ENCODE measurements at places on chromosomes 4 and X.

DNA sequence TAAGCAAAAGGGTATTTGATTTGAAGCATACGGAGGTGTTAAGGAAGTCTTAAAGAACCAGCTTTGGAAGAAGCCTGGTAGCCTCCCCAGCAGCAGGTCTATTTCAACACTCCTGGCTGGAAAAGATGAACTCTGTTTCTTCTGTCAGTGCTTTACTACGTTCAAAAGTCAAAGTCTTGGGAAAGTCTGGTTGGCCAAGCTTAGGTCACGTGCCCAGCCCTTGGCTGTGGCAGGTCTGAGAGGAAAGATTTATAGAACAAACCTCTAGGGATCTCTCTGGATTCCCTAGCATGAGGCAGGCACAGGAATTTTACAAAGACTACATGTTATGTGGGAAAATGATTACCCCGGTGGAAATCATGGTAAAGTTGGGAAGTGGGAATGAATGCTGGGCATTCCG, 8.6 kb upstream of the ARHGAP10 start:
- no peak for DNase-seq

- DNase-seq: no peak
Measured at GRCh38 chrX:53374222-53374820, 48.1 kb downstream of the SMC1A start.

GRCh38 chrX:37800717-37801116, 20.9 kb downstream of the CYBB start:
- no peak for DNase-seq

DNA sequence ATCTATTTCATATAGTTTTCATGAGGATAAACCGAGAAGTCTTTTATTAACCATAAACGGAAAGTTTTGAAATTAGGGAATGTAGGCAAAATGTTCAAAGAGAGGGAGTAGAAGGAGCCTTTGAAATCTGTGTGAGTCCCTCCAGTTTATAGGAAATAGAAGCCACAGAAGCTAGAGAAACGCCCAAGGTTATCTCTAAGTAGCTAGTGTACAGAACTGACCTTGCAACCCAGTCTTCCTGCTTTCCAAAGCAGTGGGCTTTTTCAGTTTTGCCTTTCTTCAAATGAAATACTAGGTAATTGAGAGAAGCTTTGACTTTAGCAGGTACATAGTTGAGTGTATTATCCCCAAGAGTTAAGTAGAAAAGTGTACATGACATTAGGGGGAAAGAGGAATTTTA, 39.4 kb downstream of the STIM2 start:
- no peak for DNase-seq

DNA sequence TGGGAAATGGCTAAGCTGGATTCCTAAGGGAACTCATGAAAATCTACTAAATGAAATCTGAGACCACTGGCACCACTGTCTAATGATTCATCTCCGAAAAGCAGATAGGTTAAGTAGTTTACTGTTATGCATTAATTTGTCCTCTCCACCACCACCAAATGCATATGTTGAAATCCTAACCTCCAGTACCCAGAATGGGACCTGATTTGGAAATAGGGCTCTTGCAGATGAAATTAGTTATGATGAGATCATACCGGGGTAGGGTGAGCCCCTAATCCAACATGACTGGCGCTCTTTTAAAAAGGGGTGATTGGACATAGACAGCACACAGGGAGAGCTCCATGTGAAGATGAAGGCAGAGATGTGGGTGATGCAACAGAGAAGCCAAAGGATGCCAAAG, 124.9 kb upstream of the GUCY1A1 start:
- no peak for DNase-seq

DNA sequence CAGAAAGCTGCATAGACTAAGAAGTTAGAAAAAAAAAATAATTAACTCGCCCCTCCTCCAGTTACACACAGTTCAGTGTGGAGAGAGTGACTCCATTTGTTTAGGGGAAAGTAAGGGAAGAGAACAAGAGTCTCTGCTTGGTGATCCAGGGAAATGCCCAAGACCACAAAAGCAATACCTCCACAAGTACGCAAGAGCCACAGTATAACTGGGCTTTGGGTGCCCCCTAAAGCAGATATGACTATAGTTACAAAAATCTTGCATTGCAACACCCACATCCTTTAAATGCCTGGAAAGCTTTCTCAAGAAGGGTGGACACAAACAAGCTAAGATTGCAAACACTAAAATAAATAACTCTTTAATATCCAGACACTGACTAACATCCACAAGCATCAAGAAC, 164.2 kb upstream of the NRK start:
- DNase-seq: no peak

- peak; percentile 17 for DNase-seq
Measured at GRCh38 chrX:130028196-130028595, 45.8 kb downstream of the BCORL1 start.

DNA sequence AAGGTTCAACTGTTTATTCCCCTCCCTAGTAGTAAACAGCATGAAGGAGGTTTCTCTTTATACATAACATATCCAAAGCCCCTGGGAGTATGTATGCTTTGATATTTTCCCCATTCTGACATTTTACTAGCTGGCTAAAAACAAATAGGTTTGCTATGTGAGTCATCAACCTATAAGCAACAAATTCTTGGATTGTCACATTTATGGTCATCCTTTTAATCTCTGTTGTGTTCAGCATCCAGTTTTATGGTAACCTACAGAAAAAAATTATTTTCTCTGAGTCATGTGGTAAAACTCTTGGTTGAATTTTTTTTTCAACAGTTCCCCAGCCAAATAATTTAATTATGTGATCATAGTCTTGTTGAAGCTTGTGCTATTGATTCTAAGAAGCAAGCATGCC, 734.1 kb downstream of the ADGRL3 start:
- no peak for DNase-seq

GRCh38 chrX:39893417-39894338, 204.1 kb downstream of the BCOR start:
- DNase-seq: no peak

- DNase-seq: peak; percentile 38
Measured at GRCh38 chrX:103831342-103831802, 685 bp downstream of the RAB9B start.

- DNase-seq: peak; percentile 67
Measured at GRCh38 chr4:2220016-2220630, 21.8 kb downstream of the HAUS3 start.

GRCh38 chr4:16442296-16442695, 216.0 kb upstream of the TAPT1 start:
- DNase-seq: no peak

DNA sequence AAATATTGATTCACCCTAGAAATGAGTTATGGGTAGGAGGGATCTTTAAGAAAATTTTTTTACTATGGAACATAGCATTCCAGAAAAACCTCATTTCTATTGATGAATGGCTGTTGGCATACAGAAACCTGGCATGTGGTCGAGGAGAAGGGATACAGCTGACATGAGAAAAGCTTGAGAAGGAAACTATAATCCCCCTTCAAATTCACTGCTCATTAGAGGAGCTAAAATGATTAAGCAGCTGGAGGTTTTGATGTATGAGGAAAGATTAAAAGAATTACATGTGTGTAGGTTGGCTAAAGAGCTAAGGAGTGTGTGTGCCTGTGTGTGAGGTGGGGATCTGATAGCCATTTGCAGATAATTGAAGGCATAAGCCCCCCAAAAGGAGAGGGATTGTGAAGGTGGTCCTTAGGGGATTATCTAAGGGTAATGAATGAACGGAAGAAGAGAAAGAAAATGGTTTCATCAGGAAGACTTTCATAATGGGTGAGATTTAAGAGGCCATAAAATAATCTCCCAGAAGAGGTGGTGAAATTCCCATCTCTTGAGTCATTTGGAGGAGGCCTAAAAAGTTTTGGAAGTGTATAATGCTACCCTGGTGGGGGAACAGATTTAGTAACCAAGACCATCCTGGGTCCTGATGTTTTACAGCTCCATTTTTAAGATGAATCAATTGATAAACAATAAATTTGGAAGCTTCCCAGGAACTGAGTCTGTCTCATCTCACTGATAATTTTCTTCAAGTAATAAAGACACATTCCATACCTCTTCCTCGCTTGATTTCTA, 272.0 kb upstream of the HAND2 start:
- no peak for DNase-seq

- no peak for DNase-seq
Measured at GRCh38 chrX:155115174-155115819, 44.0 kb downstream of the BRCC3 start.

DNA sequence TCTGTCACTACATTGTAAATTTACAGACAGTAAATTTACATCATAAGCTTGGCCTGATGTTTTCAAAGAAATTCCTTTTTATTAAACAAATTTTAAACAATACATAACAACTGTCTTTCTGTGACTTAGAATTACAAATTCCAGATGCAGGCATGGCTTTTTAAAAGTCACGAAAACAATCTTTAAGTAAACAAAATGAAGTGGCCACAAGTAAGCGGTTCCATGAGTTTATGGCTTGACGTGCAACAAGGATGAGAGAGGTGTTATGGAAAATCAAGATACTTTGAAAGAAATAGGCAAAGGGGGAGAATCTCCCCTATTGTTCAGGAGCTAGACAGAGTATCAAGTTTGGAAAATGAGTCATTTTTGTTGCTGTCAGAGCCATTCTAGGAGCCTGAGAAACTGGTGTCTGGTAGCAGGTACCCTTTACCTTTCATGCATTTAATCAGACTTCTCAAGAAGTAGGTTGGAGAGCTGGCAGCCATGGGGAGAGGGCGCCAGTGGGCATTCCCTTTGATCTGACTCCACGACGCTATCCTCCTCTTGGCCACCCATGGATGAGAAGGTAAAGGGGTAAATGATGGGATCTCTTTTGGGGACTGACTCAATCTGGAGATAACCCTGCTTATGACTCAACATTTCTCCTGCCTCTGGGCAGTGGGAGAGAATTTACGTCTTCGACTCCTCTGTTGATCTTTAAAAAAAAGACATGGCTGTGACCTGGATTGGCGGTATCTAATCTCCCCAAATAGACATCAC, 217.2 kb downstream of the SPRY1 start:
- DNase-seq: no peak

GRCh38 chrX:127085939-127086338, 266.4 kb downstream of the PRR32 start:
- no peak for DNase-seq

- DNase-seq: no peak
Measured at GRCh38 chr4:38909015-38909414, 41.4 kb downstream of the FAM114A1 start.

GRCh38 chr4:38664706-38665401, 855 bp downstream of the KLF3 start:
- no peak for DNase-seq

- DNase-seq: no peak
Measured at GRCh38 chrX:150935467-150935866, 37.0 kb upstream of the CD99L2 start.

GRCh38 chrX:149511081-149511480, 6.0 kb upstream of the IDS start:
- no peak for DNase-seq

GRCh38 chrX:120761810-120762209, 113.9 kb downstream of the CT47B1 start:
- DNase-seq: no peak

- no peak for DNase-seq
Measured at GRCh38 chrX:40663078-40663740, 15.8 kb upstream of the CXorf38 start.

DNA sequence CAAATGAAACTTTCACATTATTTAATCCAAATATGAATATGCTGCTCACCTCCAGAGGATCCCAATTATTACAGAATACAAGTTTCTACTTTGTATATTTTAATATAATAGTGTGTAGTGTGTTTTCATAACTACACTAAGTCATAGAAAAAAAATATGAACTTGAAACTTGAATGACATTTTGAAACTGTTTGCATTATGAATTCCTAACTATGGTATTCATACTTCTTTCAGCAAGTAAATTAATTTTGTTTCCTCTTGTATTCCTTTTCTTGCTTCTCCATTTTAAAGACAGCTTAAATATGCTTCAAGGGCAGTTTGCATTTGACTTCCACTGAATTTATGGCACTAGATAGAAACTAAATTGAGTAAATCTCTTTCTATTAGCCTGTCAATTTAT, 177.1 kb downstream of the BMPR1B start:
- no peak for DNase-seq

- no peak for DNase-seq
Measured at GRCh38 chrX:69068301-69069085, 96.8 kb downstream of the PJA1 start.

GRCh38 chr4:56657128-56657527, 24.0 kb downstream of the HOPX start:
- no peak for DNase-seq

DNA sequence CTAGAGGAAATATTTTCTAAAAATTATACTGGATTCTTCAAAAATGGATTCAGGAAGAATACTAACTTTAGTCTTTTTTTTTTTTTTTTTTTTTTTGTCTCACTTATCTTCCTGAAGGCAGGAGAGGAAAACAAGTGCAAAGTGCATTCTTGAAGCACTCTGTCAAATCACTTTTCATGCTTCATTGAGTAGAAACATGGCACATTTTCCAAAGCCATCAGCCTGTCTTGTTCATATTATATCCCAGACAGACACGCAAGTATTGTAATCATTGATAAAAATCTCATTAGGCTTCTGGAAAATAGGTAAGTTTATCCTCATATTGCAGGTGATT, 1.2 kb downstream of the BBS12 start:
- no peak for DNase-seq

DNA sequence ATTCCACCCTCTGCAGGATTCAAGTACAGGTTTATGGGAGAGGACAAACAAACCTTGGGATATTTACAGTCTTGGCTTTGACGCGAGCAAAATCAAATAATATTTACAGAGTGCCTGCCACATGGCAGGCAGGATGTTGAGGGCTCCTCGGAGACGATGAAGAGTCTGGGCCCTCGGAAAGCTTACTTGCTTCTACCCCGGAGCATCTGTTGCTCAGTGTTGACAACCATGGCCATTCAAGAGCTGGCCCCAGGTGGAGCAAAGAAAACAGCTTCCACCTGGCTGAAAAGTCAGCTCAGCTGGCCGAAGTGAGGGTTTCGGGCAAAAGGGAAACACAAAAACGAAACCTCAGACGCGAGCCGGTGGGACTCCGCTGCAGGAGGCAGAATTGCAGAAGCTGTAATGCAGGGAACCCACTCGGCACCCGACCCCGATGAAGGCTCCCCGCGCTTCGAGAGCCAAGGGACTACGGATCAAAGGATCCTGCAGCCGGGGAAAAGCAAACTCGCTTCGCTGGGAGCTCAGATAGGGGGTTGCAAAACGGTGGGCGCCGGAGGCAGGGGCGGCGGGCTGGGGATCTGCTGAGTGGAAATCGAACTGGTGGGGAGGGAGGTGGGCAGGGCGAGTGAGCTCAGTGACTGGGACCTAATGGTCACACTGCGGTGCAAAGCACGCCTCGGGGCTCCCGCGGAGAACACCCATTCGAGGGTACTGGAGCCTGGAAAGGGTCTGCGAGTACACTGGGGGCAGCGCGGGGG, 805 bp downstream of the ATP8A1 start:
- DNase-seq: peak; percentile 8

DNA sequence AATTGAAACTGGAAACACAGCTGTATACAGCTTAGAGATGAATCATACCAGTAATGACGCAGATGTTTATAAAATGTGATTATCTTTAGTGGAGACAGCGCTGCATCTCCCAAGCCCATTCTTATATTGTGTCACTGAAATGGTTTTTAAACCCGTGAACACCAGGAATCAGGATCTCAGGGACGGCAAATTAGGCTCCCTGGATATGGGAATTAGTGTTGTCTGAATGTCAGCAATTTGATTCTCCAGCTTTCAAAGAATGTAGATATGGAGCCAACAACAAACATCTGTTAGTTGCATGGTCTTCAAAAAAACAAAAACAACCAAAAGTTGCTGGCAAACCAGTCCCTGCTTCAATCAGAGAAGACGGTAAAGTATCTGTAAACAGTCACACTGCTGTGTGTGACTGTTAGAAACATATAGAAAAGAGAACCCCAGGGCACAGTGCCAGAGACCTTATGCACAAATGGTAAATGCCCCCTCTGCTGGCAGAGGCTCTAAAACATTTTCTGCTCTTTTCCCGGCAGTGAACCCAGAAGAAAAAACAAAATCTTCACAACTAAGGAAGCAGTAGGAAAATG, 351.9 kb upstream of the FTHL17 start:
- no peak for DNase-seq
